Activated T-cell treated with anti-CD3 and anti-CD28 coated beads, Interleukin-2, amount 50 U/mL, for 24 hours (primary cell): ENCODE measurements at places on chromosomes 4 and X.

DNA sequence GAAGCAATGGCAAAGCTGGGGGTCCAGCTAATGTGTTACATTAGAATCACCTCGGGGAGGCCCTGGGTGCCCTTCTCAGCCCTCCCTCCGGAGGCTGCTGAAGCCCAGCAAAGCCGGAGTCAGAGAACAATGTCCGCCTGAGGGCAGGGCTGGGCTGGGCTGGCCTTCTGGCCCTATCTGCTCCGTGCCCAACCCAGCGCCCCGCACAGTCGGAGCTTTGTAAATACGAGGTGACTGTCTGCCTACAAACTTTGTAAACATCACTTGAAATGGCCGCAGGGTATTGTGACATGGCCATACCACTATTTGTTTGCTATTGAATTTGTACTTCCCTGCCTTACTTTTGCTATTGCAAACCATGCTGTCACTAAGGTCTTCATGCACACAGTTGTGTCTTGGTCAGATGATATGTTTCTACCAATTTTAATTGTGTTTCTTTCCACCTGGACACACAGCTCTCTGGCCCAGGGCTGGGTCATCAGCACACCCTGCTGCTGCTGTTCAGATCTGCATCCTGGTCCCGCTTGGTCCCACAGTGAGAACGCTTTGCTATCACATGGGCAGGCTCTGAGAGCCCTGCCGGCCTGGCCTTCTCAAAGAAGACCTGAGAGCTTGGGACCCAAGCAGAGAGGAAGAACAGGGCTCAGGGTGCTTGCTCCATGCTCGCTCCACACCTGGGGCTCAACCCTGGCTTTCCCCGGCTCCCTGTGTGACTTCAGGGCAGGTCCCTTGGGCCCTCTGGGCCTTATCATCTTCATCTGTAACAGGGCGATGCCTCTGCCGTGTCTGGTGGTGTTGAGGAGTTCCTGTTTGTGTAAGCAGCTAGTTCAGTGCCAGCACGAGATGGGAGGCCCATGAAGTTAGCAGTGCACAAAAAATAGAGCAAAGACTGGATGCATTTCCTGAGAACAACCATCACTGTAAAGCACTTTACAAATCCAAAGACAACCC lies 2.3 kb downstream of the S100P start:
- peak; percentile 62 for DNase-seq

GRCh38 chr4:3732076-3733028 lies 33.8 kb upstream of the ADRA2C start:
- no peak for DNase-seq

- no peak for DNase-seq
These were observed 63.2 kb downstream of the MID1 start for GRCh38 chrX:10557166-10557565.

- DNase-seq, result no peak
These were observed 3.6 kb upstream of the WDR19 start for GRCh38 chr4:39178706-39179105.

GRCh38 chr4:45453258-45453853 lies 670.5 kb downstream of the GABRG1 start:
- DNase-seq, result no peak

DNA sequence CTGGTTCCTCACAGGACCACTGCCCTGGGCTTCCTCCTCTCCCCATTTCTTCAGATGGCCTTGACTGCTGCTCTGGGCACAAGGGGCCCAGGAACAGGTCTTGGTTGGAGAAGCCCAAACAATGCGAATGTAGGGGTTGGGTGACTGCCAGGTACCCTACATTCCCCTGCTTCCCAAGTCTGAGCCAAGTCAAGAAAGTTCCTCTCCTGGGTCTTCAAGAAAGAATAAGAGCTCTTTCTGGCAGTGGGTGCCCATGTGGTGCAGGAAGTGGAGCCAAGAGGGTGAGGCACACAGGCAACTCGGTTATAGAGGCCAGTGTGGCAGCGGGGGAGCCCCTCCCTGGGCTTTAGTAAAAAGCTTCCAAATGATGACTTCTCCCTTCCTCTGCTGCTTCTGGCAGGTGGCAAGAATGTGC lies 2.7 kb downstream of the SLC34A2 start:
- DNase-seq, result no peak

- no peak for DNase-seq
These were observed 352.2 kb downstream of the SPRY1 start for GRCh38 chr4:123748806-123749205.

DNA sequence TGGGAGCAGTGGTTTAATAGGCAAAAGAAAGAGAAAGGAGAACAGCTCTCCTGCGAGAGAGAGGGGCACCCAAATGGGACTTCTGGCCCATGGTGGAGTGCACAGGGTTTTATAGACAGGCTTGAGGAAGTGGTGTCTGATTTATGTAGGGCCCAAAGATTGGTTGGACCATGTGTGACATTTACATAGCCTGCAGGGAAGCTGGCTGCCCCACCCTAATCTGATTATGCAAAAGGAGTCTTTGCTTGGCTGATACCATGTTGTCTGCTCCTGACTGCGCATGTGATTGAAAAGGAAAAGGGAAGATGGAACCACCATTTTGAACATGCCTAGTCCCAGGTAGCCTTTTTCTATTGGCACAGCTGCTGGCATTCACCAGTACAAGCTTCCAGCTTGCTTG lies 100.0 kb upstream of the DIPK2B start:
- no peak for DNase-seq

GRCh38 chr4:168736860-168737805 lies 240.3 kb downstream of the PALLD start:
- no peak for DNase-seq

DNA sequence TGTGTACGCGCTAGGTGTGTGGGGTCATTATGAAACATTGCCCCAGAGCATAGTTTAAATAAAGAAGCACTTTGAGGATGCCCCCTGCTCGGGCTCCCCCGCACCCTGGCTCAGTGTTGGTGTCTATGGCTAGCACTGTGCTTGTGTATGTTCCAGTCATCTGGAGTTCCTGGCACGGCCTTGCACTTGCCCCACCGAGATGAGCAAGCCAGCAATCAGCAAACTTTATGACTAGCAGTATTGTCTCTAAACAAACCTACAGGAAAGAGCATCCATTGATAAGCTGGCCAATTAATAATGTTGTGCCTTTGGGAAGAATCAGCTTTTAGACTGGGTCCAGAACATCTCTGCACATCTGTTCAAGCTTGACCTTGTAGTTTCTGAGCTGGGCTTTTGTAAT lies 707 bp upstream of the SHROOM4 start:
- no peak for DNase-seq

DNA sequence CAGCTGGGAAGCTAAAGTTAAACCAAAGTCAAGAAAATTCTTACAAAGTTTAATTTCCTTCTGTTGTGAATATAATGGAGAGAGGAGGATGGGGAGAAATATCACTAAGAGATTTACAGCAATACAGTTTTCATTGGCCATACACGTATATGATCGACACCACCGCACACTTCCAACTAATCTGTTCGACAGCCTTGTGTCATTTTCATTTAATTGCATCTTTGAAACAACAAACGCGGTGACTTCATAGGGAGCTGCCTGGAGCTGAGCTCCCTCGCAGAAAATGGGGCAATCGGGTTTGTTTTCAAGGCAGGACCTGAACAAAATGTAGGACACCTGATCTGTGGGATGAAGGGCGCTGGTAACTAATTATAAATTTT lies 1.3 kb downstream of the PTPN13 start:
- DNase-seq, result no peak

DNA sequence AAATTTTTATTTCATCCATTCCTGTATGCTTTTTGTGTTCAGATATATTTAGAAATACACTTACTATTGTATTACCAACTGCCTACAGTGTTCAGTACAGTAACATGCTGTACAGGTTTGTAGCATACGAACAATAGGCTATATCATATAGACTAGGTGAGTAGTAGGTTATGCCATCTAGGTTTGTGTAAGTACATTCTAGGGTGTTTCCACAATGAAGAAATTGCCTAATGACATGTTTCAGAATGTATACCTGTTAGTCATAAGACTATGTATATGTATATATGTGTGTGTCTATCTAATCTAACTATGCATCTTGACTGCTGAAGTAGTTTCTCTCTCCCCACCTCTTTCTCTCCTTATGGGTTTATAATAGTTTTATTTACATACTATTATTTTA lies 51.5 kb upstream of the BTC start:
- no peak for DNase-seq

DNA sequence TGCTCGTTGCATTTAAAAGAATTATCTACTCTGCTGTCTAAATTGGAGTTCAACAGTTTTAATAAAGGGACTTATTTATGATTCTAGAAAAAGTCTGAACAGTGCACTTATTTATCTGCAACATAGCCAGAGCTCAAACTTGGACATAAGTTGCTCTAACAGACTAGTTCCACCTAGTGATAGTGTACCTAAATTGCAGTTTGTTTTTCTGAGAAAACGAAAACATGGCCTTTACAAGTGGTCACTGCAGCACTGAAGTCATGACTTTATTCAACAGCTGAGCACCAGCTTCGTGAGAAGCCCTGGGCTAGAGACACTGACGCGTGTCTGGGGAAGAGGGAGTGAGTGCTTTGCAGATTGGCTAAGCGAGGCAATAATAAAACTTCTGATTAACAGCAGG lies 77.3 kb upstream of the IGSF1 start:
- no peak for DNase-seq

GRCh38 chr4:90457817-90458216 lies 330.6 kb downstream of the CCSER1 start:
- no peak for DNase-seq

DNA sequence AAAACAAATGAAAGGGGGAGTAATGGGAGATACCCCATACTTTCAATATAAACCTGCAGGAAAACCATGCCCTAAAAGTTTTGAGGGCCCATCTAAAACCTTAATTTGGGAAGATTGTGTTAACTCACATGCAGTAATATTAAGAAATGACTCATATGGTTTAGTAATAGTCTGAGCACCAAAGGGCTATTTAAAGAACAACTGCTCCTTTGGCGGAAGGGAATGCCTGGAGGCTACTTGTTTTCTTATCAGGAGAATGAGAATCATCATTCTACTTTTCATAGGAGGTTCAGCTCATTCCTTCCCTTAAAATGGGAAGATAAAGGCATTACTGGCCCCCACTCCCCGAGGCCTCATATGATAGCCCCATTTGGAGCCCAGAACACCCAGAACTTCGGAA lies 47.6 kb downstream of the SPIN3 start:
- no peak for DNase-seq

- no peak for DNase-seq
These were observed 663 bp downstream of the CXorf38 start for GRCh38 chrX:40646489-40647306.

DNA sequence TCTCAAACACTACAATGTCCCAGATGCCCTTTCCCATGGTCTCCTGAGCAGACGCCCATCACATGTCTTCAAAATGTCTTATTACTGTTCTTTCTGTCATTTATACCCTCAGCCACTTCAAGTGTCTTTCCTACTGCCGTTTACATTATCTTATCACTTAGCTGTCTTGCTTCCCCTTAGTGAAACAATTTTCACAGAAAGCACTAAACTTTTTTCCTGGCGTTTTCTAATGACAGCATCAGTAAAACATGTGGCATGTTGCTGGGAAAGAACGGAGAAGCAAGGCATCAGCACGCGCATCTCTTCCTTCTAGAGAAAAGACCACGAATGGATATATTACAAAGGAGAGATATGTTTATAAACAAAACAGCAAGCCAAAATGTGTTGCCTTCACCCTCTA lies 189.7 kb upstream of the SLIT2 start:
- DNase-seq, result no peak

- DNase-seq, result no peak
These were observed 18.4 kb upstream of the ODAM start for GRCh38 chr4:70177090-70177489.

- no peak for DNase-seq
These were observed 102.0 kb upstream of the SH3RF1 start for GRCh38 chr4:169372791-169373190.

- no peak for DNase-seq
These were observed 54.7 kb upstream of the PRDM8 start for GRCh38 chr4:80142394-80143306.

GRCh38 chr4:1493540-1494287 lies 87.5 kb upstream of the NKX1-1 start:
- no peak for DNase-seq

- DNase-seq, result no peak
These were observed 14.0 kb downstream of the SORCS2 start for GRCh38 chr4:7206385-7206784.

- DNase-seq, result no peak
These were observed 996.5 kb downstream of the CCSER1 start for GRCh38 chr4:91123742-91124141.

GRCh38 chr4:100962698-100963097 lies 384.6 kb downstream of the PPP3CA start:
- DNase-seq, result no peak

DNA sequence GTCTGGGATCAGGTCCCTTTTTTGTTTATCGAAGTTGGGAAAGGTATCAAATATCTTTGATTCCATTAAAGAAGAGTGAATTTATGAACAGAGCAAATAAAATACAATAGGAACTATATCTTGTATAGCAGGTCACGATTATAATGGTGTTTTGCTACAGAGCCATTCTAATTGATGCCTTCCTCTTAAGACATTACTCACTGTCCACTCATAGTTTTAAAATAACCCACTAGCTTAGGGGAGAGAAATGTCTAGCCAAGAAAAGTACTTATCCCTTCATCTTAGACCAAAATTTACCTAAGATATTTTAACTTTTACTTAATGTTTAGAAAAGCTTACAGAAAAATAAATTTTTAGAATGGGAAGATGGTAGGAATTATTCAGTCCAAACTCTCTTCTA lies 112.0 kb upstream of the PABPC4L start:
- no peak for DNase-seq

DNA sequence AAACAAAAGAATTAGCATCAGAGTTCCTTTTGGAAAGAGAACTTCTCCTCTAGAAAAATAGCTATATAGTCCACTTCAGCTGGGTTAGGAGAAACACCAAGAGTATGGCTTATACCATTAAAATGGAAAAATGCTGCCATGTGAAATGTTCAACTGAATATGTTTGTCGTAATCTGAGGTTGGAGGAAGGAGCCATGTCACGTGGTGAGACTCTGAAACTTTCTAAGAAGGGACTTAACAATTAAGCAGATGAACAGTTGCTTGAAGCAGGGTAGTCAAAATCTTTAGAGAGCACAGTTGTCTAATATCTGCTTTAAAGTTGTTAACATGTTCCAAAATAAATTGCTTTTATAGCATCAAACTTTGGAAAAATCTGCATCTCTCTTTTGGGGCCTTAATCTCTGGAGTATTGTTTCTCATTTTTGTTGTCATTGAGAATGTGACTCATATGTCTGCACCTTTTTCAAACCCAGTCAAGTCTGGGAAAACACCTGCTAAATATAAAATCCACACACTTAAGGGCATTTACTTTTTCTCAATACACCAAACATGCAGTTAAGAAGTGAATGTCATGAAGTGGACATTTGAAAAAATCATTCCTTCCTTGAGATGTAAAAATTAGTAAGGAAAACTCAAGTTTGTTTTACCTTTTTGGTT lies 168.8 kb upstream of the PDE5A start:
- DNase-seq, result no peak

GRCh38 chr4:8543623-8544022 lies 36.6 kb upstream of the GPR78 start:
- no peak for DNase-seq
